Keratinocyte (primary cell): ENCODE measurements at places on chromosomes 5 and 9.

GRCh38 chr9:120324996-120325642, 254.8 kb downstream of the CDK5RAP2 start:
- H3K4me3 ChIP-seq = no peak overlapping the region
- peaks cover 2% of the 10 kb centered on the region for H3K4me1 ChIP-seq
- no peaks in the 10 kb centered on the region for H3K27me3 ChIP-seq

GRCh38 chr5:59661954-59662615, 231.4 kb downstream of the PDE4D start:
- no peak for DNase-seq
- no peak overlapping the region for H3K27ac ChIP-seq
- no peaks in the 10 kb centered on the region for H3K4me1 ChIP-seq
- no peak overlapping the region for H3K4me3 ChIP-seq
- H3K27me3 ChIP-seq = no peaks in the 10 kb centered on the region

- peaks cover under 1% of the 10 kb centered on the region for H3K4me1 ChIP-seq
- DNase-seq = no peak
- H3K27me3 ChIP-seq = no peaks in the 10 kb centered on the region
- H3K27ac ChIP-seq = no peak overlapping the region
These were observed 23.0 kb downstream of the C1QTNF2 start for GRCh38 chr5:160347448-160347847.

GRCh38 chr5:73496984-73497457, 1.2 kb upstream of the BTF3 start:
- no peaks in the 10 kb centered on the region for H3K27me3 ChIP-seq
- H3K36me3 ChIP-seq = peaks cover 2% of the 10 kb centered on the region
- H3K4me1 ChIP-seq = peaks cover 19% of the 10 kb centered on the region
- H3K27ac ChIP-seq = peak overlapping the region; percentile 97
- no peak overlapping the region for H3K4me3 ChIP-seq

DNA sequence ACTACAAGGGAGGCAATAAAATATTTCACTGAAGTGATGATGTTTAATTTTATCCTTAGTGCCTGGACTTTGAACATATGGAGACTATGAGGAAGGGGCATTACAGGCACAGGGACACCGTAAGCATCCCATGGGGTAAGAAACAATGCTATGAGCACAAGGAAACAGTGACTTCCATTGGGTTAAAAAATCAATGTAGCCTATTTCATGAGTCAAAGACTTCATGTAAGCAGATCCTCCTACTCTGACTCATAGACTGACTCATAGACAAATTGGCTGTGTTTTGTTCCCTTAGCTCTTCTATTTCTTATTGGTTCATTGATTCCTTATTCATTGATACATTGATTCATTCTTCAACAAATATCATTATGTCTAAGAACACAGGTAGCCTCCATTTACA, 351.0 kb downstream of the PRELID2 start:
- peaks cover 25% of the 10 kb centered on the region for H3K4me1 ChIP-seq
- no peaks in the 10 kb centered on the region for H3K27me3 ChIP-seq
- H3K36me3 ChIP-seq = no peaks in the 10 kb centered on the region
- H3K27ac ChIP-seq = peak overlapping the region; percentile 52
- DNase-seq = peak; percentile 19

GRCh38 chr5:151196556-151197290, 27.2 kb downstream of the CCDC69 start:
- no peak overlapping the region for H3K4me3 ChIP-seq
- no peak overlapping the region for H3K27ac ChIP-seq
- no peaks in the 10 kb centered on the region for H3K27me3 ChIP-seq

DNA sequence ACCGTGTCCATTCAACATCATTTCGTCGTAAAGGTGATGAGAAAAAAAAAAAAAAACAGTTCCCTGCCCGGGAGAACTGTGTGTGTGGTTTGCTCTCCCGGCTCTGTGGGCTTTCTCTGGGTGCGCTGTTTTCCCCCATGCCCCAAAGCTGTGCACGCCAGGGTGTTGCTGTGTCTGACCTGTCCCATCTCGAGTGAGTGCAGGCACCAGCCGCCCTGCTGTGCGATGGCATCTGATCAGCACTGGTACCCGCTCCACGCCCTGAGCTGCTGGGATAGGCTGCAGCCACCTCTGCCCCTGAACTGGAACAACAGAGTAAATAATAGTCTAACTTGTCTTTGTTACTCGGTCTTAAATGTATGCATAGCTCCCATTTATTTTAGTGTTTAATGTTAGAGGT, 33.3 kb downstream of the CEP72 start:
- H3K36me3 ChIP-seq = peaks cover 18% of the 10 kb centered on the region
- DNase-seq = no peak
- no peak overlapping the region for H3K27ac ChIP-seq
- no peak overlapping the region for H3K4me3 ChIP-seq
- no peaks in the 10 kb centered on the region for H3K4me1 ChIP-seq
- H3K27me3 ChIP-seq = no peaks in the 10 kb centered on the region

DNA sequence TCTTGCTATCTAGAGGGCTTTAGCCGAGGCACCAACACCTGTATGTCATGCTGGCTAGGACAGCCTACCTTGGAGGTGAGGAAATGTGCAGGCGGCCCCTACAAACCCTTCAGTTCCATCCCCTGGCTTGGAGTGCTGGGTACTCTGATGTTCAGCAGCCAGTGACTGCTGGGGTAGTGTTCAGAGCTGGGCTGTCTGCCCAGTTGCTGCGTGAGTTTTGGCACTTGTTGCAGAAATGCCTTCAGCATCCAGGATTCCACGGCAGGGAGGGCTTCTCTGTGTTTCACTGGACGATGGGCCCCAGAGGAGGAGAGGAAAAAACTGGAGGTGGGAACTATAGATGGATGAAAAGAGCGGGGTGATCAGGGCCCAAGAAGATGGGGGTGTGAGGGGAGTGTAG, 10.4 kb downstream of the SWI5 start:
- no peak overlapping the region for H3K27ac ChIP-seq
- no peak overlapping the region for H3K4me3 ChIP-seq
- H3K27me3 ChIP-seq = no peaks in the 10 kb centered on the region
- no peak for DNase-seq

GRCh38 chr9:94648185-94648584, 8.9 kb upstream of the FBP1 start:
- no peaks in the 10 kb centered on the region for H3K36me3 ChIP-seq
- H3K4me3 ChIP-seq = no peak overlapping the region
- no peaks in the 10 kb centered on the region for H3K27me3 ChIP-seq
- no peak for DNase-seq
- peak overlapping the region; percentile 58 for H3K27ac ChIP-seq

DNA sequence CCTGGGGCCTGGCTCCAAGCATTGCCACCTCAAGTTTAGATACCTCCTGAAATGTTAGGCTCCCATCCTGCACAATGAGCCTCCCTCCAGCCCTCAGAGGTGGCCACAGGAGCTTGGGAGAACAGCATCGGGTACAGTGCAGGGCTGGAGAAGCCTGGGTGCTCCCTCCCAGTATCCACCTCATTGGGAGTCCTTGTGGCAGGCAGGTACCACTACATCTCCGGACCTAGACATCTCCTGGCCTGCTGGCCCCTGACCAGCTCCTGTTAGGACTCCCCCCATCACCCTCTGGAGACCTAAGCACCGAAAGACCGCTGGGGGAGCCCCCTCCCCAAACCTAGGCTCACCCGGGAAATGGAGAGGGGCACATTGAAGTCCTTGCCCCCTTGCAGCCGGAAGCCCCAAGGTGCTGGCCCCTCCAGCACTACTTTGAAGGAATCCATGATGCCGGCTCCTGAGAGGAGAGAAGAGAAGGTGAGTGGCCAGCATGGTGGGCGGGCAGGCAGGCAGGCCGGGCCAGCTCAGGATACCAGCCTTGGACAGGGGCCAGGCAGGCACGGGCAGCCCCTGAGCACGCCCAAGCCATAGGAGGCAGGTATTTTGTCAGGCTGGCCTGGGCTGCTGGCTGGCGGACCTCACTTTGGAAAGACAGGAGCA, 1.2 kb downstream of the PDLIM7 start:
- H3K27me3 ChIP-seq = no peaks in the 10 kb centered on the region
- DNase-seq = peak; percentile 53
- H3K36me3 ChIP-seq = peaks cover 3% of the 10 kb centered on the region
- peak overlapping the region; percentile 76 for H3K4me3 ChIP-seq
- peak overlapping the region; percentile 67 for H3K27ac ChIP-seq
- H3K4me1 ChIP-seq = peaks cover 42% of the 10 kb centered on the region

GRCh38 chr5:54785729-54786591, 199.4 kb downstream of the ESM1 start:
- H3K27me3 ChIP-seq = no peaks in the 10 kb centered on the region
- H3K36me3 ChIP-seq = no peaks in the 10 kb centered on the region
- no peak overlapping the region for H3K27ac ChIP-seq
- no peak overlapping the region for H3K4me3 ChIP-seq
- DNase-seq = no peak
- no peaks in the 10 kb centered on the region for H3K4me1 ChIP-seq

DNA sequence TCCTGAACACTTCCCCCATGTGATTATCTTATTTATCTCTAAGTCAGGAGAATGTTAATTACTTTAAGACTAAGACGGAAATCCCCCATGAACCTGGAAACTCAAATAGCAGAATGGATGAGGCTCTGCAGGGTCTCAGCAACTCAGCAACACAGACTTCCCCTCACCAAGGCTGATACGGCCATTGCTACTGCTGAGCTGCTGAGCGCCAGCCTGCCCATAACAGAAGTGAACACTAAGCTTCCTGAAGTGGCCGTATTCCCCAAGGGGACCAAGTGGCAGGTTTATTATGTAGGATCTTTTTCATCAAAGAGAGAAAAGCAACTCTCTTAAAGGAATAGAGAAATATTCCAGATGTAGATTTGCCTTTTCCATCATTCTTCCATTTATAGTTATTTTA, 311.1 kb downstream of the RFX3 start:
- H3K4me1 ChIP-seq = no peaks in the 10 kb centered on the region
- no peak overlapping the region for H3K27ac ChIP-seq
- no peaks in the 10 kb centered on the region for H3K27me3 ChIP-seq
- DNase-seq = no peak

- H3K27me3 ChIP-seq = no peaks in the 10 kb centered on the region
- H3K4me1 ChIP-seq = peaks cover 13% of the 10 kb centered on the region
- no peak overlapping the region for H3K27ac ChIP-seq
- no peaks in the 10 kb centered on the region for H3K36me3 ChIP-seq
- no peak overlapping the region for H3K4me3 ChIP-seq
These were observed 4.4 kb upstream of the TMEM268 start for GRCh38 chr9:114606597-114607207.

GRCh38 chr5:21709770-21710169, 1143.4 kb downstream of the CDH12 start:
- no peaks in the 10 kb centered on the region for H3K27me3 ChIP-seq
- no peak overlapping the region for H3K4me3 ChIP-seq
- H3K27ac ChIP-seq = no peak overlapping the region
- H3K4me1 ChIP-seq = no peaks in the 10 kb centered on the region
- no peaks in the 10 kb centered on the region for H3K36me3 ChIP-seq

DNA sequence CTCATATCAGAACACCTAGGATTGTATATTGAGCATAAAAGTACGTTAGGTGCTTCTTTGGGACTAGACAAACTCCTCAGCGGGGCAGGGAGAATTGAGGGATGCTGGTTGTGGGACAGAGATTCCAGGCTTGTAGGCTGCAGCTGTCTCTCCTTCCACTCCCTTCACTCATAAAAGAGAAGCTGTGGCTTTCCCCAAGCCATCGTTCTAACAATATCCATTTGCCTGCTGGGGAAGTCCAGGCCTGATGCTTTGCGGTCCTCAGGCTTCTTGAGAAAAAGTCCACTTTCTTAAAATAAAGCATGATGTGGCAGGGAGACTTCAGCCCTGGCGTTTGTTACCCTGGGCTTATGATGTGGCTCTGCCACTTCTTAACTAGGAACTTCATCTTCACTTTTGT, 129.3 kb upstream of the OSMR start:
- no peak for DNase-seq
- peaks cover 2% of the 10 kb centered on the region for H3K27me3 ChIP-seq
- H3K27ac ChIP-seq = no peak overlapping the region

- no peaks in the 10 kb centered on the region for H3K4me1 ChIP-seq
- no peaks in the 10 kb centered on the region for H3K27me3 ChIP-seq
- no peak overlapping the region for H3K27ac ChIP-seq
- H3K36me3 ChIP-seq = no peaks in the 10 kb centered on the region
- DNase-seq = no peak
These were observed 33.8 kb downstream of the HTR1A start for GRCh38 chr5:63928451-63928850.

DNA sequence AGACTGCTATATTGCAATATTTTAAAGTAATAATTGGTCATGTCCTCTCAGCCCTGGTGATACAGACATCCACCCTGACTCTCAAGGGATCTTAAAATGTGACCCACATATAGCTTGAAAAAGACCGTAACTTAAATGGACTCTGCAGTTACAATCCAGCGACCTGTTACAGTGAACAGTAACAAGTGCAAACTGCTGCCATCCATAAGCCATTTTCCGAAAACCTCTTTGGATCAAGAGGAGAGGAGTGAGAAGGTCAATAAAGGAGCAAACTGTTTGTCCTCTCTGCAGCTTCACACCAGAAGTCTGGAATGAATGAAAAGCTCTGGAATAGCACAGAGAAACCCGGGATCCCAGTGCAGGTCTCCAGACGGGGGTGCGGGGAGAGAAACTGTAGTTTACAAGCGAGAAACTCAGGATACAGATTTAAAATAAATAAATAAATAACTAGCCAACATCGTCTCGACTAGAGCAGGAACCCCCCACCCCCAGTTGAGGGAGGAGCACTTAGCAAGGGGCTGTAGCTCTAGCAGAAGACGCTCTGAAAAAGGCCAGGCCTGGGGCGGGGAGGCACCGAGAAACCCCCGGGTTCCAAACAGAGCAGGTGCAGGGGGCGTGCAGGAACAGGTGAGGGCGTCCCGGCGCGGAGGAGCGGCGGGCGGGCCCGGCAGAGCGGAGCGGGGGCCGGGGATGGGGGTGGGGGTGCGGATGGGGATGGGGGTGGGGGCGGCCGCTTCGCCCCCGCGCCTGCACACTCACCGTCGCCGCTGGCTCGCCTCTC, 572 bp downstream of the ZDHHC21 start:
- no peaks in the 10 kb centered on the region for H3K27me3 ChIP-seq
- peaks cover 4% of the 10 kb centered on the region for H3K4me1 ChIP-seq
- H3K36me3 ChIP-seq = peaks cover 6% of the 10 kb centered on the region
- peak overlapping the region; percentile 81 for H3K4me3 ChIP-seq
- H3K27ac ChIP-seq = no peak overlapping the region

- no peaks in the 10 kb centered on the region for H3K27me3 ChIP-seq
- DNase-seq = no peak
- H3K4me1 ChIP-seq = no peaks in the 10 kb centered on the region
- no peak overlapping the region for H3K27ac ChIP-seq
These were observed 39.3 kb downstream of the ST8SIA4 start for GRCh38 chr5:100863739-100864138.

DNA sequence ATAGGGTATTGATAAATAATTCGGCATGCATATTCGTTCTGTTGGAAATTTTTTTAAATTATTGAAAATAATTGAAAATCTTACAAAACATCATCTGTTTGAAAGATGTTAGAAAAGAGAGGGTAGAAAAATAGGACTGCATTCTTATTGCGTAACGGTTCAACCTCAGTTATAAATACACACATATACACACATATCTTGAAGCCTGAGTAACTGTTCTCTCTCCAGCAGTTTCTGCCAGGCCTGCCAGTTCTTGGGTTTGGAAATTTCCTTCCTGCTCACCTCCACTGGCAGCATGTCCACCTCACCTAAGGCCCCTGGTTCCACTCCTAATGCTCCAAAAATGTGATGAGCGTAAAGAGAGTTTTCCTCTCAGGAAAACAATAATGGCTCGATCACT, 9.1 kb downstream of the SPATA31E1 start:
- no peaks in the 10 kb centered on the region for H3K4me1 ChIP-seq
- H3K4me3 ChIP-seq = no peak overlapping the region
- no peaks in the 10 kb centered on the region for H3K36me3 ChIP-seq
- no peak overlapping the region for H3K27ac ChIP-seq
- H3K27me3 ChIP-seq = no peaks in the 10 kb centered on the region
